ENCODE measurements at places on chromosomes 3 and 15.

DNA sequence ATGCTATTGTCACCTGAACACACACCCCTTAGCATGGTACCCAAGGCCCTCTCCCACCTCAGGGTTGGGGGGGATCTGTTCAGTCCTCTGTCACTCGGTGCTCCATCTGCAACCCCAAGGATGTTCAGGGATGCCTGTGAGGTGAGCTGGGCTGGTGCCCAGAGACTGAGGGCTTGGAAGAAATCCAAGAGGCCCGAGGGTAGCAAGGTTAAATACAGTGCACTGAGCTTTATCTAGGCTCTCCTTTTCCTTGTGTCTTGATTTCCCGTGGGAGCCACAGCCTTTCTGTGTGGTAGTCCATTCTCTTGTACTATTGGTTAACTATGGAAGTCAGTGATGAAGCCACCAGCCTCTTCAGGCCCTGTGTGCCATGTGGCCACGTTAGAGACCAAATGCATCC lies 18.7 kb upstream of the WNT5A start:
- H3K36me3 ChIP-seq = no peaks in the 10 kb centered on the region
- H3K4me1 ChIP-seq = no peaks in the 10 kb centered on the region
- DNase-seq = no peak

GRCh38 chr3:187743195-187744141 lies 1.8 kb downstream of the BCL6 start:
- H3K36me3 ChIP-seq = no peaks in the 10 kb centered on the region
- H3K4me1 ChIP-seq = peaks cover 56% of the 10 kb centered on the region
- DNase-seq = peak; percentile 86
- H3K27ac ChIP-seq = peak overlapping the region; percentile 99
- H3K27me3 ChIP-seq = no peaks in the 10 kb centered on the region
- peak overlapping the region; percentile 69 for H3K4me3 ChIP-seq

GRCh38 chr15:76935620-76936019 lies 4.1 kb downstream of the RCN2 start:
- no peaks in the 10 kb centered on the region for H3K27me3 ChIP-seq
- peaks cover 22% of the 10 kb centered on the region for H3K4me1 ChIP-seq
- H3K4me3 ChIP-seq = no peak overlapping the region
- no peak for DNase-seq

DNA sequence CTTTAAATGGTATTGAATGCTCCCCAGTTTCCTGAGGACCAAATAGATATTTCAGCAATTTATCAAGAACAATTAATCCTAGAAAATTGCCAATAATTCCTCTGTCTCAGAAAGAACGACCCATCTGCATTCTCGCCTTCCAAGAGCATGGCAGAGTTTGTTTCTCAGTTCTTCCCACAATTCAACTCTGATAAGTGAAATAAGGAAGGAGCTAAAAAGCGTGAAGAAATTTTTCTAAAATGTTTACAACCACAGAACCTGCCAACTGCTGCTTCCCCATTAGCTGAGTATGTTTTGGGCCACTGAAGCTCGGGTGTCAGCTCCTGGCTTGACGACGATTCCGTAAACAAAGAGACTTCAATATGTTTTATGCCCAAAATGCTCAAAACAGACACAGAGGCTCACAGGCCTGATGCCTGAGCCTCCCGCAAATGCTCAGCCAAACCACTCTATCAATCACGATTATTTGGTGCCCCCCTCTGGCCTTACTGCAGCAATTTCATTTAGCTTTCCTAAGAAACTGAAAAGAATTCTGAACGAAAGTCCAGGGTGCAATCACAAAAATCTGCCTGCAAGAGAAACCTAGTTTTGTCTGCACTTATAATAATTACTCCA lies 259.2 kb upstream of the CCDC54 start:
- no peaks in the 10 kb centered on the region for H3K27me3 ChIP-seq
- no peak for DNase-seq
- H3K36me3 ChIP-seq = no peaks in the 10 kb centered on the region
- H3K27ac ChIP-seq = no peak overlapping the region

DNA sequence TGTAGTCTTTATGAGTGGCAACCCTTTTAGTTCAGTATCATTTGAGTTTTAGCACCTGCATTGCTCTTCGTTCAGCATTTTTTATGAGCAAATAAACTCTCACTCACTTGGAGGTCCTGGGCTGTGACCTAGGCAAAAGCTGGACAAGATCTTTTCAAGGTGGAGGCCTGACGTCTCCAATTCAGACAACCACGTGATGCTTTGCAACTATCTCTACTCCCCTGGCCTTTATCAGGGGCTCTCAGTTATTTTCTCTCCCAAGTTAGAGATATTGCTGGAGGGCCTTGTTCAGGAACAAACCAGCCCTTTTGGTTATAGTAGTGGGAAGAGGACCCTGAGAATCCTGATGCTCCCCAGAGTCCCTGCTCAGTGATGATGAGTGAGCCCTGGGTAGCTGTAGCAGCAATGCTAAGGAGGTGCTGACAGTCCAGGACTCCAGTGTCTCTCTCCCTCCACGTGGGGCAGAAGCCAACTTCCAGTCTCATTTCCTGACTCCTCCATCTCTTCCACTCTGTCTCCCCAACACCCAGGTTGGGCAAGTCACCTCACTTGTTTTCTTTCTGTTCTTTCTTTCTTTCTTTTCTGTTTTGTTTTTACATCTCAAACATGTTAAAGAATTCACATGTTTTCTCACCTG lies 30.4 kb downstream of the HAPLN3 start:
- no peak overlapping the region for H3K27ac ChIP-seq
- no peaks in the 10 kb centered on the region for H3K36me3 ChIP-seq
- DNase-seq = no peak

GRCh38 chr15:36903922-36904556 lies 196.3 kb downstream of the MEIS2 start:
- no peaks in the 10 kb centered on the region for H3K4me1 ChIP-seq
- H3K4me3 ChIP-seq = no peak overlapping the region
- no peaks in the 10 kb centered on the region for H3K27me3 ChIP-seq
- DNase-seq = no peak
- no peak overlapping the region for H3K27ac ChIP-seq

DNA sequence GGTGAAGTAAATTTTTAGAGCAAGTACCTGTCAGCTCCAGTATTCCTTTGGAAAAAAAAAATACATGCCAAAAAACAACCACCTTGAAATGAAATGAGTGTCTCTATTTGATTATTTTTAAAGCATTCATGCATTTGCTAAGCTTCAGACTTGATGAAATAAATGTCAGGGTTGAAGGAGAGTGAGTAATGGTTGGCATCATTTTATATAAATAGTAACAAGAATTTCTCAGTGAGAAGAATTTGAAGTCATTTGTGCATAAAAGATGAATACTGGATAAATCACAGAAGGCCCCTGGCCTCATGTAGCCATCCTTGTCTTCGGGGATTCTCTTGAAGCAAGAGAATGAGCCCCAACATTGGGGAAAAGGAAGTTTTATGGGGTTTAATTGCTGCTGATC lies 318.4 kb downstream of the LPP start:
- no peak overlapping the region for H3K27ac ChIP-seq
- no peaks in the 10 kb centered on the region for H3K27me3 ChIP-seq
- peaks cover 4% of the 10 kb centered on the region for H3K4me1 ChIP-seq
- no peak for DNase-seq
- no peaks in the 10 kb centered on the region for H3K36me3 ChIP-seq

- DNase-seq = no peak
- peak overlapping the region; percentile 73 for H3K27ac ChIP-seq
- no peaks in the 10 kb centered on the region for H3K36me3 ChIP-seq
- no peaks in the 10 kb centered on the region for H3K27me3 ChIP-seq
- no peak overlapping the region for H3K4me3 ChIP-seq
- H3K4me1 ChIP-seq = peaks cover 10% of the 10 kb centered on the region
These were observed 604.9 kb upstream of the CFAP20DC start for GRCh38 chr3:59654480-59655417.

DNA sequence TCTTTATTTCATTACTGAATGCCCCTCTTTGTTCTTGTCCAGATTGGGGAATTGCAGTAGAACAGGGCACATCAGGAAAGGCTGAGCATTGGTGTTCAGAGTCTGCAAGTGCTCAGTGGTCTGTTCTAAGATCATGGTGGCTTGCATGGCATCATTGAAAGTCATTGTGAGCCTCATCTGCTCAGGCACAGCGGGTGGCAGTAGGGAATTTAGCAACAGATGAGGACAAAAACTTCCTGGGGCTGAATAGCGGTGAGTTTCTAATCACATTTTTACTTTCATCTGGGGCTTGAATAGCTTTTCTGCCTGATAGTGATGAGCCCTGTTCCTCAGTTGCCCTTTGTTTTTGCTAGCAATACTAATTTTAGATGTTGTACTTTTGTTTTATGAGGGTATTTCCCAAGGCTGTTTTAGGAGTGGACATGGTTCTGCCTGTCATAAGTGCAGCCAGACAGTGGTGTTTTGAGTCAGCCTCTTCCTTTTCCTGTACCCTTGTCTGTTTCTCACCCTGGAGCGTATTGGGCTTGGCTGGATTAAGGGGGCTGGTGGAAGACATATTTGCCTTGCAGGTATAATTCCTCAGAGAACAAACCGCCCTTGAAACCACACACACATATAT lies 127.2 kb upstream of the IL12A start:
- H3K36me3 ChIP-seq = no peaks in the 10 kb centered on the region
- DNase-seq = no peak
- peaks cover 54% of the 10 kb centered on the region for H3K4me1 ChIP-seq
- peak overlapping the region; percentile 7 for H3K27ac ChIP-seq
- H3K27me3 ChIP-seq = no peaks in the 10 kb centered on the region

DNA sequence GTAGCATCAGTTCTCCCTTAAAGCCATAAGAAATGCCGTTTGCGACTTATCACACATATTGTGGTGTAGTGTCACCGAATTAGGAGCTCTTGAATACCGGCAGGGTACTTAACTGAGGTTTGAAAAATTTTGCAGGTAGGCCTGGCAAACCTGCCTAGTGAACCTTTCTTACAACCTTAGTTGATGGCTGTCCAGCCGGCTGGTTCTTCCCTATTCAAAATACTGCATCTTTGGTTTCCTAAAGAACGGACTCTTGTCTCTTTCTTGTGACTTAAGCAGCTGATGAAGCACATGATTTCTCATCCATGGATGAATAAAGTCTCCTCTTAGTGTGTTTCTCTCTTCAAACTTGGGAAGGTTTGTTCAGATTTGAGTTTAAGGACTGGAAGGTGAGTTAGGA lies 1.5 kb downstream of the RAB7A start:
- no peaks in the 10 kb centered on the region for H3K36me3 ChIP-seq
- no peaks in the 10 kb centered on the region for H3K27me3 ChIP-seq
- peak overlapping the region; percentile 74 for H3K4me3 ChIP-seq
- no peak overlapping the region for H3K27ac ChIP-seq

- H3K4me3 ChIP-seq = no peak overlapping the region
- no peak for DNase-seq
- no peaks in the 10 kb centered on the region for H3K27me3 ChIP-seq
These were observed 26.8 kb downstream of the ACAN start for GRCh38 chr15:88830016-88830415.

- DNase-seq = no peak
- no peak overlapping the region for H3K4me3 ChIP-seq
- H3K36me3 ChIP-seq = no peaks in the 10 kb centered on the region
- H3K4me1 ChIP-seq = peaks cover 25% of the 10 kb centered on the region
- H3K27me3 ChIP-seq = no peaks in the 10 kb centered on the region
- H3K27ac ChIP-seq = no peak overlapping the region
These were observed 5.2 kb downstream of the GLCE start for GRCh38 chr15:69165637-69166025.

- no peak overlapping the region for H3K27ac ChIP-seq
- no peak overlapping the region for H3K4me3 ChIP-seq
- H3K36me3 ChIP-seq = no peaks in the 10 kb centered on the region
- no peak for DNase-seq
- peaks cover 8% of the 10 kb centered on the region for H3K4me1 ChIP-seq
These were observed 26.4 kb downstream of the CBLB start for GRCh38 chr3:105842449-105842848.

DNA sequence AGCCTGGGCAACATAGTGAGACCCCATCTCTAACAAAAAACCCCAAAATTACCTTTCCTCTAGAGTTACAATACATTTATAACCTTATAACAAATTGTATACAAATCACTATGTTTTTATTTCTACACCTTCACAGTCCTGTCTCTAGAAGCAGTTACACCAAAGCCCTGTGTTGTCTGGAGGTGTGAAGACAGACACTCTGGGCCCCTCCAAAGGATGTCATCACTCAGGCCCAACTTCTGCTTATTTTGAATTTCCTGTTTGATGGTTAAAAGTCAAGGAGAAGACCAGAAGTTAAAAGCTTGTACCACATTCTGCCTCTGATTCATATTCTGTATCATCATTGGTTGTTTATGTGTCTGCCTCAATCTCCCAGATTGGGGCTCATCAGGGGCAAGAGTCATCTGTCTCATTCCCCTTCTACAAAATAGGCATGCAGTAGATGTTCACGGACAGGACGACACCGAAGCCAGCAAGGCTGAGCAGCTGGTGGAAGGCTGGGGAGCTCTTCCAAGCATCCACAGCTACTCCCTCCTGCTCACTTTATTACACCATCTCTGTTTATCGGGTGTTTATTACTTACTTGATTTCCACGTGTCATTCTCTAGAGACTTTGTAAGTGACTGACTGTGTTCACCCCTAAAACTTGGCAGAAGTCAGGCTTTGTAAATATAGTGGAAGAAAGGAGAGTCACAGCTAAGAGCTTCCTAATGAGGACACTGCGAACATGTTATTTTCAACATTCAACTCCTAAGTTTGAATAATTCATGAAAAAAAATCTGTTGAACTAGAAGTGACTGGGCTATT lies 136.8 kb upstream of the ANKRD28 start:
- no peaks in the 10 kb centered on the region for H3K27me3 ChIP-seq
- no peak for DNase-seq
- no peak overlapping the region for H3K27ac ChIP-seq
- H3K4me3 ChIP-seq = no peak overlapping the region
- no peaks in the 10 kb centered on the region for H3K4me1 ChIP-seq
- no peaks in the 10 kb centered on the region for H3K36me3 ChIP-seq

GRCh38 chr15:62601777-62602545 lies 436.9 kb upstream of the C2CD4B start:
- H3K36me3 ChIP-seq = no peaks in the 10 kb centered on the region
- peaks cover 6% of the 10 kb centered on the region for H3K4me1 ChIP-seq
- no peak overlapping the region for H3K27ac ChIP-seq

DNA sequence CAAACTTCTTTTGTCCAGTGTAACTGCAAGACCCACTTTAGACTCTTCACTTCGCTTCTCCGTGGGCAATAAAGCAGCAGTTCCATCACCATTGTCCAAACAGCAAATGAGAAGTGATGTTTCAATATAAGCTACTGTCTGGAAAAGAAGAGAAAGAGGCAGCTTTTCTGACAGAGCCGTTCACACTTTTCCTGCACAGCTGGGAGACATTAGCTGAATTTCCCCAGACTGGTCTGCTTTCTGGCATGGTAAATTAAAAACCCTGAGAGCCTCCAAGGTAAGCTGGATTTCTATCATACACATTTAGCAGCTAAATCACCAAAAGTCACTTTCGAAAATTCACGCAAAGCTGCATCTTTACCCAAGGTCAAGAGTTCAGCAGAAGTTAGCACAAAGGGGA lies 108.5 kb upstream of the CMC1 start:
- H3K36me3 ChIP-seq = no peaks in the 10 kb centered on the region
- no peaks in the 10 kb centered on the region for H3K27me3 ChIP-seq
- no peak overlapping the region for H3K27ac ChIP-seq
- no peaks in the 10 kb centered on the region for H3K4me1 ChIP-seq
- DNase-seq = no peak

All from lower lobe of right lung (tissue), 2 donors.